ENCODE measurements at places on chromosomes 12 and 14. TPM values are rescaled to one million over a fixed set of nuclear protein-coding genes. Genes with fewer than 3 reads are reported as not detected.

GRCh38 chr12:27946421-27946820 lies 26.1 kb downstream of the PTHLH start:
- H3K4me1 ChIP-seq: no peaks in the 10 kb centered on the region
- no peak overlapping the region for H3K27ac ChIP-seq
- no peaks in the 10 kb centered on the region for H3K36me3 ChIP-seq
- H3K4me3 ChIP-seq: no peak overlapping the region
- H3K27me3 ChIP-seq: no peaks in the 10 kb centered on the region

Gene OASL
- total RNA-seq: not detected

GRCh38 chr12:95085612-95086011 lies 12.2 kb upstream of the NR2C1 start:
- no peaks in the 10 kb centered on the region for H3K27me3 ChIP-seq

Gene TGFB3
- 4.9 TPM for total RNA-seq

DNA sequence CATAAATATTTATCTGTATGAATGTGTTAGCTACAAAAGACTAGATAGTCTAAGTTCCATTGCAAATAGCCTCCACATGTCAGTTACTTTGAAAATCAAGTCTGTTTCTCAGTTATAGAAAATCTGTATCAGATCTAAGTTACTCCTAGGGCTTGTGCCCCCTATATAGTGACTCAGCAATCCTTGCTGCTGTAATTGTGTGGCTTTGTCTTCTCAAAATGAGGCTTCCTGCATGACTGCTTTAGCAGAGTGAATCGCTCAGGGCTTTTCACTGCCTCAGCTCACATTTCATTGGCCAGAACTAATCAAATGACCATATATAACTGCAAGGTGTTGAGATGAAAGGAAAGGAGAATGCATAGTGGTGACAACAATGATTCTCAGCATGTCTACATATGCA lies 552.2 kb upstream of the STXBP6 start:
- H3K4me1 ChIP-seq: no peaks in the 10 kb centered on the region
- no peak overlapping the region for H3K4me3 ChIP-seq
- H3K36me3 ChIP-seq: no peaks in the 10 kb centered on the region
- DNase-seq: no peak
- no peak overlapping the region for H3K27ac ChIP-seq

GRCh38 chr12:85779768-85780167 lies 56.4 kb downstream of the RASSF9 start:
- no peaks in the 10 kb centered on the region for H3K27me3 ChIP-seq
- H3K27ac ChIP-seq: no peak overlapping the region
- H3K36me3 ChIP-seq: no peaks in the 10 kb centered on the region

- H3K36me3 ChIP-seq: no peaks in the 10 kb centered on the region
- no peaks in the 10 kb centered on the region for H3K4me1 ChIP-seq
- H3K4me3 ChIP-seq: no peak overlapping the region
- DNase-seq: no peak
- no peak overlapping the region for H3K27ac ChIP-seq
Observed at GRCh38 chr12:13843841-13844240, 137.6 kb downstream of the GRIN2B start.

GRCh38 chr14:69480136-69480535 lies 4.4 kb upstream of the PLEKHD1 start:
- H3K36me3 ChIP-seq: no peaks in the 10 kb centered on the region
- H3K27ac ChIP-seq: no peak overlapping the region
- peaks cover 10% of the 10 kb centered on the region for H3K4me1 ChIP-seq
